ENCODE measurements at places on chromosomes 3 and 15.

- no peak for DNase-seq
Measured at GRCh38 chr3:18766974-18767373, 341.8 kb upstream of the SATB1 start.

DNA sequence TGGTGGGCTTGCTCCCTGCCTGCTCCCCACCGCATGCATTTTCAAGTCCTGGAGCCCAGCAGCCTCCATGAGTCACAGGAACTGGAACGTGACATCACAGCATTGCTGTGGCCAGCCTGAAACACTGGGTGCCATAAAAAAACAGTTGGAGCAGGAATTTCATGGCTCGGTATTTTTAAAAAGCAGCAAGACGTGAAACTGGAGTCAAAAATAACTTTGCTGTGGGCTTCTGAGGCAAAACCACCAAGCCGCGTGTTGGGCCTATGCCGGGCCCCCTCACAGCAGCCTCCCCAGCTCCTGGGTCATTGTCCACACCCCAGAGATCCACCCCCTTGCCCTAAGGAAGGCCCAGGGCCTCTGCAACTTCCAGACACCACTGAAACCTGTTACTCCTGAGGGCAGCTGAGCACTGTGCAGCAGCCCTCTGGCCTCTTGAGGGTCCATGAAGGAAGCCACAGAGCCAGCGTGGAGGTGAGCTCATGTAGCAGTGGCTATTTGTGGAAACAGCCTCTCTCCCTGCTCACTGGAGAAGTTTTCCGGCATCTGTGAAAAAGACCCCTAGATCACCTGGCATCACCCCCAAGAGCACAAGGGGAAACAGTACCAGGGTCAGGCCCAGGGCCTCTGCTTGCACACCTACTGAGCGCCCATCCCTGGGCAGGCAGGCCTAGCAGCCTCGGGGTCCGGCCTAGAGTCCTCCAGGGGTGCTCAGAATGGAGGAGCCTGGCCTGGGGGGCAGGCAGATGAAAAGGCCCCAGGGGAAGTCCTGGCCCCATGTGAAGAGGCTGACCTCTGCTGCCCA lies 34.0 kb upstream of the DUSP7 start:
- no peak for DNase-seq

DNA sequence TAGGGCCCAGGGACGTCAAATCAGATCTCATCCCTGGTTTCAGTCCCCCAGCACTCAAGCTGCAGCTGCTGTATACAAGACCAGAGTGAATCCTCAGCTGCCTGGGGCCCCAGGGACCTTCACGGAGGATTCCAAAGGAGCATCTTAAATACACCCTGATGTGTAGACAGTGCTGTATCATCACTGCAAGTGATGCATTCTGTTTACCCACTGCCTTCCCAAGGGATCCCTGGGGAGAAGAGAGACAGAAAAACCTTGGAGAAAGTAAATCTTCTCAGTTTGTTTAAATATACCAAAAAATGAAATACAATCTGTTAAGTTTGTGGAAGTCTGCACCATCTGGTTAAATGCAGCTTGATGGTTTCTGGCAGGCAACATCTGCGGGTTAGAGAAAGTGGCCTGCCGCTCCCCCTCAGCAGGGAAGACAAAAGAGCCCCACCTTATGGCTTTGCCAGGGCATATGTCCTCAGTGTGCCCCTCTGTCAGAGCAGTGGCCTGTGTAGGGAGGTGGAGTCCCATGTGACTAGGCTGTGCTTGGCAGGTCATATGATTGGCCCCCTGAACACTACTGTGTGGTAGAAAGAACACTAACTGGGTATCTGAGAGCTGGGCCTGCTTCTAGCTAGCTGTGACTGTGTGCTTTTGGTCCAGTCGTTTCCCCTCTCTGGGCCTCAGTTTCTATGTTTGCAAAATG lies 222.2 kb upstream of the TRIM42 start:
- no peak for DNase-seq

DNA sequence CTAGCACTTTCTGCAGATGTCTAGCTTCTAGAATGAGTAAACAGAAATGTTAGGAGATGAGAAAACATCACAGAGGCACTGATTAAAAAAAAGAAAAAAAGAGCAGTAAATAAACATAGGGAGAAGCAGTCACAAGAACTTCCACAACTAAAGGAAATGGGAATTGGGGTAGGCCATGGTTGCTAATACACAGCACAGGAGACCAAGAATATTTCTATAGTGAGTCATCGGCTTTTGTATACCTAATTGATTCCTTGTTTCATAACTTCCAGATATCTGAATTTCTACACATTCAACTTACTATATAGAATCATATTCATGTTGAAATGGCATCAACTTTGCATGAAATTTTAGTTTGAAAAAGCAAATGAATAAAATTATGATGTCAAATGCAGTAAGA lies 47.3 kb upstream of the TCF12 start:
- DNase-seq: no peak

- DNase-seq: no peak
Measured at GRCh38 chr3:107524326-107524840, 1.6 kb downstream of the BBX start.

DNA sequence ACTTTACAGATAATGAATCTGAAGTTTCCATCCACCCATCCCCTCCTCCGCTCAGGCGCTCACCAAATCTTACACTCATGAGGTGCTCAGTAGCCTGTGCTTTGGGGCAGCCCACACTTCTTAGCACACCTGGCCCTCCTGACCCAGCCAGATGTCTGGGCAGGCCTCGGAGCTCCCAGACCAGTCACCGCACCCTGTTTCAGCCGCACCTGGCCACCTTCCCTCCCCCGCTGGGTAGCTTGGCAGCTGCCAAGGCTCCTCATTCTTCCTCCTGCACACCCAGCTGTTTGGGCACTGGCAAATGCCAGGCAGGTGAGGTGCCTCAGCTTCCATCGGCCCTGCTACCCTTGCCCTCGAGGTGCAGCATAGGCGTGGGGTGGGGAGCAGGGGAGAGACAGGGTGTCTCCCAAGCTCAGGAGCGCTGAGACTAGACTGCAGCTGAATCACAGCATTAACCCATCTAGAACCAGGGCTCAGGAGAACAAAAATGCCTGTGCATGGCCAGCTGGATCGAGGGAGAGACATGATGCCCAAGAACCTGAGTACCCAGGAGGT lies 45.8 kb downstream of the CDC25A start:
- DNase-seq: no peak

DNA sequence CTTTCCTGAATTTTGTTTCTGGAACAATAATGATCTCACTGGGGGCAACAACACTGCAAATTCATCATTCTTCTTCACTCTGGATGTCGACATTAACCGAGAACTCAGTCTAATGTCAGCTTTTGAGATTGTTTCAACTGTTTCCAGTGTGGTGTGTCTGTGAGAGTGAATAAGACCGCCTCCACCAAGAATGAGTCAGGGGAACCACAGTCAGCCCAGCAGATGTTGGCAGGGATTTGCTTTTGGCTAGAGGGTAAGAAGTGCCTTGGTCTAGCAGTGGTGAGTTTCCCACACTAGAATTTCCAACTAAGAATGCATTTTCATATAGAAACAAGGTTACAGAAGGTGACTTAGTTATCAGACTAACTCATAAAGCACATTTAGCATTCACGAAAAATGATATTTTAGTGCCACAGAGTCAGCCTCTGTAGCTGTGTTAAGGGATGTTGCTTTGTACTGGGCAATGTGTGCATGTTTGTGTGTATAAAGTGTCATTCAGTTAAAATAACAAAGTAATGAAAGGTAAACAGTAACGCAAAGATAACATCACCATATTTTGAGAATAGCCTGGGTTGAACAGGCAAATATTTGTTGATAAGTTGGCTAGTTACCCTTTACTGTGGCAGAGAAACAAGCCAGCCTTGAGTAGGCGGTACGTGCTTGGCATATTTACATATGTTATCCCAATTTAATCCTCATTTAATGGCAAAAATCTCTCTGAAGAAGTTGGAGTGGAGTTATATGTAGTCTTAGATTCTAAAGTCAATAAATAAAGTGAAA lies 33.8 kb downstream of the DRD3 start:
- DNase-seq: no peak

DNA sequence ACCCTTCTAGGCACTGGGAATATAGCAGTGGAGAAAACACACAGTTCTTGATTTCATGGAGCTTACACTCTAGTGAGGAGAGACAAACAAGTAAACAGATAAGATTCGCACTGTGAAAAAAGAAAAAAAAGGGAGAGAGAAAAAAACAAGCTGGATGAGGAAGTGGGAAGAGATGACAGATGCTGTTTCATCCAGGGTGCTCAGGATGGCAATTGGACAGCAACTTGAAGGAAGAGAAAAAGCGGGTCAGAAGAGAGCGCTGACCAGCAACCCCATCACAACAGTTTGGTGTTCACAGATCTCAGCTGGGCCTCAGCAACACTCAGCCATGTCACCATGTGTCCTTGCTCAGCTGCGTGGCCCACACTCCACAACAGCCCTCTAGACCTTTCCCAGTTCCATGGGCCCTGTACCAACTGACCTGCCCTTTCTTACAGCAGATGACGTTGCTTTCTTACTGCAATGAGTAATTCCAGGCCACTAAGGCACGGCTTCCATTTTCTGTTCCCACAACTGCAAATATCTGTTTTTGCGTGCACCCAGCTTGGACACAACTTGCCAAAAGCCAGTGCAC lies 230.8 kb downstream of the MEX3B start:
- no peak for DNase-seq

DNA sequence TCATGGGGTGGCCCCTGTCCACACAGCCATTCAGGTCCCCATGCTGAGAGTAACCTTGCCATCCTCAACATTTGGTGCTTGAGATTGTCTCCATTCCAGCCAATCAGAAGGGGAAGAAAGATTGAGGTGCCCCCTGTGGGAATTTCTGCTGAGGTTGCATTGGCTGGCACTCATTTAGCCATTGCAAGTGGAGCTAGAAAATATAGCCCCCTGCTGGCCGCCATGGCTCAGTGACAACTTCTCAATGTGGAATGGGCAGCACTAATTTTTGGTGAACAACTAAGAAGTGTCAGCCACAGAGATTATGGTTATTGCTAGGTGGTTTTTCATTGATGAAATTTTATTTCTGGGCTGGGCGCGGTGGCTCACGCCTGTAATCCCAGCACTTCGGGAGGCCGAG lies 22.0 kb downstream of the COL6A6 start:
- no peak for DNase-seq

DNA sequence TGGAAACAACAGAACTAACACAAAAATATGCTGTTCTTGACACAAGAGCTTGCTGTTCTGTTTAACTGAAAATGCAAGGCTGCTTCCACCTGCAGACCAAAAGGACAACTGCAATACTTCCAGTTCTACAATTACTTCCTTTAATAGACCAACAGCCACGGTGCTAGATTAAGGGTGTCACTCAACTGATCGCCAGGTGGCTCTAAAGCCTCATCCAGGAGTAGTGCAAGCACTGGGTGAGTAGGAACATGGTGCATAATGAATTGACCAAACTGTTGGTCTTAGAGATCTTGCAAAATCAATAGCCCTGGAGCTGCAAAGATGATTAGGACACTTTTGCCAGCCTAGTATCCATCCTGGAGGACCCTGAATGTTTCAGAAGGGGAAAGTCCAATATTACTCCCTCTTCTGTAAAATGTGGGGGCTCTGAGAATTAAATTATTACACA lies 3.6 kb upstream of the CLDN16 start:
- DNase-seq: peak; percentile 39

DNA sequence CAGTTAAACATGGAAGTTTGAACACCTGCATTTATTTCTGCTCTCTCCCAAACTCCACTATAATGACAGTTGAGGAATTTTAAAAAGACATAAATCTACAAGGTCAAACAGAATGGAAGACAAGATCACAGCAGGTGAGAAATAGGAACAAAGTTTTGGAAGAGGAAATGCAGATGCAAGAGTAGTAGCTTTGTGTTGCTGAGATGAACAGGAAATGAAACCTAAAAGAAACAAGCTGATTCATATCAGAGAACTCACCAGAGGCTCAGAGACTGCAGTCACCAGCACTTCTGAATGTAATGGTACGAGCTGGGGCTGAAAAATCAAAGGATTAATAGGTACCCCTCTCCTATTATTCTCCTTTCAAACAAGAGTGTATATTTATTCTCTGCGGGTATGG lies 459.9 kb downstream of the RAP2B start:
- DNase-seq: peak; percentile 67

- DNase-seq: no peak
Measured at GRCh38 chr3:142489572-142490323, 41.9 kb upstream of the XRN1 start.

GRCh38 chr3:101532783-101533602 lies 20.0 kb upstream of the SENP7 start:
- no peak for DNase-seq

Data from GM06990 (cell line).